ENCODE measurements at places on chromosomes 3 and 15.

- H3K36me3 ChIP-seq: no peaks in the 10 kb centered on the region
- H3K27me3 ChIP-seq: no peaks in the 10 kb centered on the region
- no peak overlapping the region for H3K27ac ChIP-seq
- H3K4me3 ChIP-seq: no peak overlapping the region
Measured at GRCh38 chr15:63430766-63431451, 49.3 kb upstream of the CA12 start.

DNA sequence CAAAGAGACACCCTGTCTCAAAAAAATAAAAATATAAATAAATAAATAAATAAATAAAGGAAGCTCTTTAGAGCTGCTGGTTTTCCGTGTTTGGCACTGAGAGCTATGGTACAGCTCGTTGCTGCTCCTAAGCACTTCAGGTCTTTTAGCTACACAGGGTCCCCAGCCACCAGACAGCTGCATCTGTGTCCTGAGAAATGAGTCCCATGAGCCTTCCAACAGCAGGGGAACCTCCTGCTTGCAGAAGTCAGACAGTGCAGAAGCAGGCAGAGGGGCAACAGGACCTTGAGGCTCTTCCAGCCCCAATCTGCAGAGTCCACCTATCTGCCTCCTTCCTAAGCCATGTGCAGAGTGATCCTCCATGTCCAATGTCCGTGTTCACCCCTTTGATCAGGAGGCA, 159.0 kb downstream of the SV2B start:
- no peaks in the 10 kb centered on the region for H3K4me1 ChIP-seq
- H3K27ac ChIP-seq: no peak overlapping the region
- DNase-seq: no peak
- no peak overlapping the region for H3K4me3 ChIP-seq
- no peaks in the 10 kb centered on the region for H3K36me3 ChIP-seq
- peaks cover 3% of the 10 kb centered on the region for H3K27me3 ChIP-seq

GRCh38 chr3:125318871-125319270, 56.3 kb downstream of the ZNF148 start:
- H3K4me3 ChIP-seq: no peak overlapping the region
- DNase-seq: no peak
- peaks cover 5% of the 10 kb centered on the region for H3K4me1 ChIP-seq
- H3K27me3 ChIP-seq: no peaks in the 10 kb centered on the region

DNA sequence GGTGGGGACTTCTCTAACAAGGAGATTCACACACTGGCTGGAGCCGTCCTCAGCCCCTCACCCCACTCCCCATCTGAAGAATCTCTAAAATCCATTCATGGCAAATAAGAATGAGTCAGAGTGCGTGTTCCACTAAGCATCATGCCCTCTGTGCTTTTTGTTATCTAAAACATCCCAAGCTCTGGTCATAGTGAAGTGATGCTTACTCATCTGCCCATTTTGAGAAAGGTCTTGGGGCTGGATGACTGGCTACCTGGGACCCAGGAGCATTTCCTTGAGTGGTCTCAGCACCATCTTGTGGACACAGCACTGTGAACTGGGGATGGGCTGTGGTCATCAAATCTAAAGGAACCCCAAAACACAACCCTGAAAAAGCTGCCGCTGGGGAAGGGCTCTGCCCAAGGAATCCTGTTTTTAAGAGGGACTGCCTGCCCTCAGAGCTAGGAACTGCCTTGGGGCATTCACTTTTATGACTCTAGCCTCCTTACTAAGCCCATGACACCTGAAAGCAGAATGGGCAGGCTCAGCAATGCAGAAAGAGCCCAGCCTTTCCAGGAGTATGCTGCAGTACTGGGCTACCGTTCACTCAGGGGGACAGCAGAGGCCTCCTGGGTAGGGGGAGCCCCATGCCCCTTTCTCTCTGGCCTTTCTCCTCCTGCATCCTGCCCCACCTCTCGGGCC, 53.5 kb downstream of the ZBTB38 start:
- no peak overlapping the region for H3K27ac ChIP-seq
- no peaks in the 10 kb centered on the region for H3K27me3 ChIP-seq
- no peak overlapping the region for H3K4me3 ChIP-seq
- peaks cover 7% of the 10 kb centered on the region for H3K4me1 ChIP-seq

DNA sequence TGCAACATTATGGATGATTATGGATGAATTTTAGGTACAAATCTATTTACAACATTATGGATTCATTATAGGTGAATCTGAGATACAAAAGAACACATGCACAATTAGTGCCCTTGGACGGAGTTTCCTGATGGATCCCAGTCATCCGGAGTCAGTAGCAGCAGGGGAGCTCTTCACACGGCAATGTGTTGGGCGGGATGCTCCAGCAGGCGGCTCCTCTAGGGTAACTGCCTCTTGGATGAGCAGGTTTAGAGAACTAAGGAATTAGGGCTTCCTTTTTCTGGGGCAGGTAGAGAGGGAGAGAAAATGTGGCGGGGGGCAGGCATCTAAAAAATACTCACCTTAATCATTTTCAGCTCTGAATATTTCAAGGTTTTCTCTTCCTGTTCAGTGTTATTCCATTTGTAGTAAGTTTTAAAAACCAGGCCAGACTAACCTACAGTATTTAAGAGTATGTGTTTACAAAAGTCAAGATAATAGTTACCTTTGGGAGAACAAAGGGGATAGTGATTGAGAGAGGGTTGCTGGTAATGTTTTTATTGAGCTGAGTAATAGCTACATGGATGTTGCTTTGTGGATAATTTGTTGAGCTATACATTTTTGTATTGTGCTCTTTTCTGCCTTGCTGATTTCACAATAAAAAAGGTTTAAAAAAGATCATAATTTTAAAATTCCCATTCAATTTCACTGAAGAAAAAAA, 27.4 kb upstream of the GOLM2 start:
- H3K27me3 ChIP-seq: no peaks in the 10 kb centered on the region
- no peaks in the 10 kb centered on the region for H3K4me1 ChIP-seq
- no peak for DNase-seq
- H3K36me3 ChIP-seq: no peaks in the 10 kb centered on the region

DNA sequence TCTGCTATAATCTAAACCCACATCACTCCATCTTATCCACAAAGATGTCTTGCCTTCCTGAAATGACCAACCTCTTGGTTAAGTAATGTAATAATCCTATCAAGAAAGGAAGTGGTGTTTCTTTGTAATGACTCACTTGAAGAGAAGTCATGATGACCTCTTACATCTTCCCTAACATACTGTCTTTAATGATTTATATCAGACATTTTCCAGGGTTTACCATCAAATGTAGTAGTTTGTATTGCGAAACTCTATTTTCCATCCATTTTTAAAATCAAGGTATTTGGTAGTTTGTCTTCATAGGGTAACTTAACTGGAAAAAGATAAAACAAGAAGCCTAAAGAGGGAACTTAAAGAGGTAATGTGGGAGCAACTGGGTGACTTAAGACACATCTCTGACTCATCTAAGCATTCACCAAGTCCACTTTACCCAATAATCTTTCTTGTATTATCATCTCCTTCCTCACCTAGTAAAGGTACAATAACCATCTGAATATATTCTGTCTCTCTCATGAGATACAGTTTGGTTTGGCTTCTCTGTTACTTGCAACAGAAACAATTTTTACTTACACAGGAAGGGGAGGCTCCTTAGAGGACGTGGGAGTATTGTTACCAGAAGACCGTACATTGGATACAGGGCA, 5.7 kb upstream of the MAPK6 start:
- H3K4me3 ChIP-seq: no peak overlapping the region
- H3K27me3 ChIP-seq: no peaks in the 10 kb centered on the region
- DNase-seq: no peak
- peak overlapping the region; percentile 68 for H3K27ac ChIP-seq

DNA sequence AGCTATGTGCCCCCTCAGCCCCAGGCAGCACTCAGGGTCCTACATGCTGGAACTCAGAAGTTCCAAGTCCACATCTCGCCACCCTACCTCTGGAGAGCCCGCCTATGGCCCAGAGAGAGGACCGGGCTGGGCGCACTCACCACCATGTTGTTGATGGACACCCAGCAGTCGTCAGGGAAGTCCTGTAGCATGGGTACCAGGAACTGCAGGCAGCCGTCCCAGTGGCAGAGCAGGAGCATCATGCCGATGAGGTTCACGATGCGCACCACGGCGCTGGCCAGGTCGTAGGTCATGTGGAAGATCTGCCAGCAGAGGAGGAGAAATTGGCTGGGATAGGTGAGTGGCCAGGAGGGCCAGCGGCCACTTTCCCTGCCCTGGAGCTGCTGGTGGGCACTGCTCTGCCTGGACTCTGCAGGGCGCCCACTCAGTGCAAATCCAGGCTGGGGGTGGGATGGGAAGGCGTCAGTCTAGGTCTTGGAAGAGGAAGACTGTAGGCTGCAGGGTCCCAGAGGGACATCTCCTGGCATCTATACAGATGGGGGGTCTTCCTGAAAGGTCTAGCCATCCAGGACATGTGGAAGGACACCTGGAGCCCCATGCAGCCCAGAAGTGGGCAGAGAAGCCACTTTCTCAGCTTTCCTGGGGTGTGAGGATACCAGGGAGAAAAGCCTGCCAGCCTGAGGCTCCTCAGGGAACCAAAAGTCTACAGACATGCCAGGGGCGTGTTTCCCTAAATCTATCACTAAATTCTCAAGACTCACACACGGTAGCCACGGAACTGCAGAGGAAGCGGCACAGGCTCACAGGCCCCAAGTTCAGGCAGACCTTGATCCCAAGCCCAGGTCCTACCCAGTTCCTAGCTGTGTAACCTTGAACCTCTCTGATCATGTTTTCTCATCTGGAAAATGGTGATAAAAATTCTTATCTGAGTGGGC, 36.5 kb downstream of the HCN4 start:
- no peak overlapping the region for H3K27ac ChIP-seq
- no peaks in the 10 kb centered on the region for H3K4me1 ChIP-seq
- H3K27me3 ChIP-seq: no peaks in the 10 kb centered on the region
- DNase-seq: no peak

DNA sequence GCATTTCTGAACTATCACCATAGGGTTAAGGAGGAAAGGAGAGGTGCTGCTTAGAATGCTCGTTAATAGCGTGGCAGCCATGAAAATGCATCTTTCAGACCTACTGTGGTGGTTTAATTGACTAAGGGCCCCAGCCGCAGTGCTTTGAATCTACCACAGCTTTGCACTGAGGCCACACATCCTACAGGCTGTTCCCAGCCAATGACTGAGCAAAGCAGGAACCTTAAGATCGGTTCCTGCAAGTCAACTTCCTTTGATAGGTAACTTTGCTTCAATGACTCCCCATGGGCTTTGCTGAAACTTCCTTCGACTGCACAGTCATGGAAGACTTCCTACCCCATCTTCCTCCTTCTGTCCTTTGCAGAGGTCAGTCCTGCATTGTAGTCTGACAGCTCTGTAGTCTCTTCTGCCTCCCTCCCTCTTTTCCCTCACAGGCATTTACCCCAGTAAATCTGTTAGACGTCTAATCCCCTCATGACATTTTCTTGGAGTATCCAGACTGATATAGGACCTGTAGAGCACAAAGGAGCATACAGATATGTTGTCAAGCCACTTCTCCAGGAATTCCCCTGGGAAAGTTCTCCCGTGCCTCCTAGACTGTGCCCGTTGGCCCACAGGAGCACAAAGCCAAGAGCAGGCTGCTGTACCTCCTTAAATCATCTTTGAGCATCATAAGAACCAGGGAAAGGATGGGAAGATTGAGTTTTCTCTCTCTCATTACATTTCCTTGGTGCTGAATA, 2.6 kb upstream of the BCL2A1 start:
- no peaks in the 10 kb centered on the region for H3K27me3 ChIP-seq
- peak overlapping the region; percentile 61 for H3K27ac ChIP-seq
- no peaks in the 10 kb centered on the region for H3K36me3 ChIP-seq
- no peak for DNase-seq
- H3K4me3 ChIP-seq: no peak overlapping the region
- H3K4me1 ChIP-seq: peaks cover 53% of the 10 kb centered on the region

All from GM12878 (cell line).